ENCODE measurements at places on chromosomes 3 and 15. TPM values are rescaled to one million over a fixed set of nuclear protein-coding genes. Genes with fewer than 3 reads are reported as not detected.
A peak's percentile ranks its signal among the peaks of the same experiment; 100 is the strongest.

- no peak overlapping the region for H3K27ac ChIP-seq
- no peaks in the 10 kb centered on the region for H3K4me1 ChIP-seq
- no peak overlapping the region for H3K4me3 ChIP-seq
- no peak for DNase-seq
Measured at GRCh38 chr15:23773093-23773492, 86.0 kb upstream of the NDN start.

- peaks cover 4% of the 10 kb centered on the region for H3K36me3 ChIP-seq
- peak overlapping the region; percentile 63 for H3K27ac ChIP-seq
- no peaks in the 10 kb centered on the region for H3K27me3 ChIP-seq
- peak; percentile 16 for DNase-seq
- peaks cover 35% of the 10 kb centered on the region for H3K4me1 ChIP-seq
Measured at GRCh38 chr3:126476166-126477060, 722 bp upstream of the ZXDC start.

- no peak overlapping the region for H3K4me3 ChIP-seq
- no peaks in the 10 kb centered on the region for H3K27me3 ChIP-seq
- peaks cover 21% of the 10 kb centered on the region for H3K4me1 ChIP-seq
Measured at GRCh38 chr3:184347321-184348056, 10.1 kb downstream of the FAM131A start.

GRCh38 chr3:53618524-53618906, 124.1 kb downstream of the CACNA1D start:
- no peak overlapping the region for H3K27ac ChIP-seq
- H3K36me3 ChIP-seq = no peaks in the 10 kb centered on the region
- no peaks in the 10 kb centered on the region for H3K4me1 ChIP-seq
- H3K27me3 ChIP-seq = no peaks in the 10 kb centered on the region

GRCh38 chr15:82303956-82304777, 41.5 kb downstream of the SAXO2 start:
- no peak overlapping the region for H3K27ac ChIP-seq
- H3K36me3 ChIP-seq = no peaks in the 10 kb centered on the region
- no peak overlapping the region for H3K4me3 ChIP-seq
- no peaks in the 10 kb centered on the region for H3K27me3 ChIP-seq
- DNase-seq = no peak

DNA sequence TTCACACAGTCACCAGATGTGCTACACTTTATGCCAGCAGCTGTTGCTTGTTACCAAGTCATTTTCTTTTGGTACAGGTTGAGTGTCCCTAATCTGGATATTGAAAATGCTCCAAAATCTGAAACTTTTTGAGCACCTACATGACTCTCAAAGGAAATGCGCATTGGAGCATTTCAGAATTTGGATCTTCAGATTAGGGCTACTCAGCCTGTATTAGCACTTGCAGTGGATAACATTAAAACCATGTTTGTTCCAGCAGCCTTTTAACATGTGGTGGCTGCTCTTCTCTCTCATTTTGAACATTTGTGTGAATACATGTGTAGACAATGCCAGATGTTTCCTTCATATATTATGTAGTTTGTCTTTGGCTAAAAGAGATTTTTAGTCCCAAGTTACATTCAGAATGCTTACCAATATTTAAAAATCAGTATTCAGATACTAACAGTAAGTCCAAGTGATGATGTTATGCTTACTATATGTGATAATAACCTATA, 230.9 kb upstream of the UBE2E1 start:
- no peaks in the 10 kb centered on the region for H3K27me3 ChIP-seq
- H3K4me1 ChIP-seq = peaks cover 3% of the 10 kb centered on the region
- no peak for DNase-seq
- no peak overlapping the region for H3K27ac ChIP-seq
- no peak overlapping the region for H3K4me3 ChIP-seq

- DNase-seq = peak; percentile 92
- H3K36me3 ChIP-seq = peaks cover 2% of the 10 kb centered on the region
- no peak overlapping the region for H3K4me3 ChIP-seq
Measured at GRCh38 chr3:136350132-136350531, 100.0 kb downstream of the PCCB start.

DNA sequence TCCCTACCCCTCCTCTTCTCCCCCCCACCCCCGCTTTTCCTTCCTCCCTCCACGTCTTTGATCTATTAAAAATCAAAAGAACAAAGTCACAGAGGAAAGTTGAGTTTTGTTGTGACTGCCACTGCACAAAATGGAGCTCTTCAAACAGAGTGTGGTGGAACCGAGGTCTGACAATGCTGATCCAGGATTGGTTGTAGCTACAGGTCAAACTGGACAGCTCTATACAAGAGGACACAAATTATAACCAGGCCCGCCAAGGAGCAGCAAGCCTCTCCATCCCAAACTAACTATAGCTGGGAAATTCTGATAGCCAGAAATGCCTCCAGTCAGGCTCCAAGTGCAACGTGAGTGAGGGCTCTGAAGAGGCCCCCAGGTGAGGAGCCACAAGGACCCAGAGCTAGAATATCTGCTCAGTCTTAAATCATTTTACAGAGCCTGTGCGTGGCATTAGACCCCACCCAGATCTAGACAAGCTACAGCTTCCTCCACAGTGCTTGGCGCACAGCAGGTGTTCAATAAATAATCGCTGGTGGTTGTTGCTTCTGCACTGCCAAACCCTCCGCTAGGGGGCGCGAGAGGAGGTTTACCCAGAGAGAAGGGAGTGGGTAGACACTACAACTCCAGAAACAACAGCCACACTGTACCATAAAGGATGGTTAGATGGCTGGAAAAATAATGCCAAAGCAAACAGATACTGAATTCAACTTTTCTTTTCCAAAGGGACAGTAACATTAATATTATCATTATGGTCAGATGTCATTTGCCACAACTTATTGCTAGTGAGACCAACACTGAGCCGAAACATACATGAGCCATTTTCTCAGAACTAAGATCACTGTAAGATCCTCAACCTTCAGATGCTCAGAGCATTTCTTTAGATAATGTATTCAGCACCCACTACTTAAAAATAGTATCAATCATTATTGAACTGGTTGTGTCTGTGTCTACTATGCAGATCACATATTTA, 44.6 kb downstream of the ZIC4 start:
- H3K27ac ChIP-seq = no peak overlapping the region
- H3K4me3 ChIP-seq = peak overlapping the region; percentile 16
- peaks cover 67% of the 10 kb centered on the region for H3K27me3 ChIP-seq
- H3K36me3 ChIP-seq = no peaks in the 10 kb centered on the region
- no peak for DNase-seq
- no peaks in the 10 kb centered on the region for H3K4me1 ChIP-seq

Gene FBLN2
- 36.6 TPM for total RNA-seq

Gene LIPH
- total RNA-seq = 6.4 TPM
